ENCODE measurements at places on chromosomes 5 and 9.

DNA sequence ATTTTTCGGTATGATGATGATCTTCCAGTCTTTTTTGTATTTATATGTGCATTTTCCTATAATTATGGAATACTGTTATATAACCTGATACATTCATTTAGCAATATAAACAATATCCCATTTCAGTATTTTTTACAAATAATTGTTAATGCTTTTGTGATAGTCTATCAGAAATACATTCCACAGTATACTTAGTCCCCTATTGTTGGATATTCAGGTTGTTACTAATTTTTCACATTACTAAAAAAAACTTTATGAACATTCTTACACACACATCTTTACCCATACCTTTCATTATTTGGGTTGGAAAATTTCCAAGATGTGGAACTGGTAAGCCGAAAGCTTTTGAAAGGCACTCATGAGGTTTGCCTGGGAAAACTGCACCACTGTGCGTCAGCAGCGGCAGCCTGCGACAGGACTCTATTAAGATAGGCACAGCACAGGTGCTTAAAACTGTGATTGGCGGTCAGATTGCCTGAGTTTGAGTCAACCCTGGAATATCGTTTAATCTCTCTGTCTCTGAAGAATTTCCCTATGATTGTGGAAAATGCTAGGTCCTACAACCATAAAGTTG lies 147.5 kb upstream of the ERCC6L2 start:
- no peak for DNase-seq

DNA sequence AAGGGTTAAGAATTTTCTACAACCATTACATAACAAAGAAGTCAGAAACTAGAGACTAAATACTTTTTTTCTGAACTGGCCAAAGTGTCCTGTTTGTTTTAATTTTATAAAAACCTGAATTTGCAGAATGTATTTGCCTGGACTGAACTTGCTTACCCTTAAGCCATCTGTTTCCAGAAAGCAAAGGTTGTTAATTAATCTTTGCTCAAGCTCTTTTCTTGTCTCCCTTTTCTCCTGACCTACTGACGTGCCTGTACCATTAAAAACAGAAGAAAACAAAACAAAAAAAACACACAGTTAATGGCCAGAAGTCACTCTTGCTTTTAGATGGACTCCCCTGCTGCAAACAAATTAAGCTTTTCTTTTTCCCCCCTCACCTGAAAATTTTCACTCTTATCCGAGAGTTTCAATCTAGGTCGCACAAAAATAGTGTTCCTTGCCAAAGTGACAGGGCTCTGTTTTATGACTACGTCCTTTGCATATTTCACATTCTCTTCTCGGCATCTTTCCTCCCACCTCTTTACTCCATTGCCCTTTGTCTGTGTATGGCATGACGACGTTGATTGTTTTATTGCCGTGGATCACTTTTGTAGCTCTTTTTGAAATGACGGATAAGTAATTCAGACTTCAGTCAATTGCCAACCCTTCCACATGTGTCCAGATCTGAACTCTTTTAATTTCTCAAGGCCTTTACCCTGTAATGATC lies 333.8 kb upstream of the GRIN3A start:
- DNase-seq = no peak

DNA sequence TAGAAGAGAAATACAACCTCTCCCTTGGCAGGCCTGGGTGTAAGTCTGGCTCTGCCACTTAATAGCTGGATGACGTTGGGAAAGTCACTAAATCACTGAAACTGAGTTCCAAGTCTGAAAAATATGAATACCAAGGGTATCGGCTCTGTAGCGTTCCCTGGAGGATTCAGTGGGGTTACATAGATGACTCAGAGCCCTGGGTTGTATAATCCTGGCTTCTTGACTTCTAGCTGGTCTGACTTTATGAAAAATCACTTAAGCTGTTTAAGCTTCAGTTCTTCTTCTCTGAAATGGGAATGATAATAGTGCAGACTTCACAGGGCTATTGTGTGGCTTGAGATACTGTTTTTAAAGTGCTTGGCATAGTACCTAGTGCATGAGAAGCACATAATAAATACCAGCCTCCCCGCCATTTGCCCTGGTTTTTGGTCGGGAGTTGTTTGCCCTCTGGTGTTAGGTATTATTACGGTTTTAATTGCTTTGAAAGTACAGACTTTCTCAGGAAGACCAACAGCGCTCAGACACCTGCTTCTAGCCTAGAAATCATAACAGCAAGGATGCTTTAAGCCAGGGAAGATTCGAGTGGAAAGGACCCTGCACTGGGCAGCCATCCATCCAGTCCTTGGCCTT lies 43.0 kb downstream of the CYFIP2 start:
- DNase-seq = no peak

DNA sequence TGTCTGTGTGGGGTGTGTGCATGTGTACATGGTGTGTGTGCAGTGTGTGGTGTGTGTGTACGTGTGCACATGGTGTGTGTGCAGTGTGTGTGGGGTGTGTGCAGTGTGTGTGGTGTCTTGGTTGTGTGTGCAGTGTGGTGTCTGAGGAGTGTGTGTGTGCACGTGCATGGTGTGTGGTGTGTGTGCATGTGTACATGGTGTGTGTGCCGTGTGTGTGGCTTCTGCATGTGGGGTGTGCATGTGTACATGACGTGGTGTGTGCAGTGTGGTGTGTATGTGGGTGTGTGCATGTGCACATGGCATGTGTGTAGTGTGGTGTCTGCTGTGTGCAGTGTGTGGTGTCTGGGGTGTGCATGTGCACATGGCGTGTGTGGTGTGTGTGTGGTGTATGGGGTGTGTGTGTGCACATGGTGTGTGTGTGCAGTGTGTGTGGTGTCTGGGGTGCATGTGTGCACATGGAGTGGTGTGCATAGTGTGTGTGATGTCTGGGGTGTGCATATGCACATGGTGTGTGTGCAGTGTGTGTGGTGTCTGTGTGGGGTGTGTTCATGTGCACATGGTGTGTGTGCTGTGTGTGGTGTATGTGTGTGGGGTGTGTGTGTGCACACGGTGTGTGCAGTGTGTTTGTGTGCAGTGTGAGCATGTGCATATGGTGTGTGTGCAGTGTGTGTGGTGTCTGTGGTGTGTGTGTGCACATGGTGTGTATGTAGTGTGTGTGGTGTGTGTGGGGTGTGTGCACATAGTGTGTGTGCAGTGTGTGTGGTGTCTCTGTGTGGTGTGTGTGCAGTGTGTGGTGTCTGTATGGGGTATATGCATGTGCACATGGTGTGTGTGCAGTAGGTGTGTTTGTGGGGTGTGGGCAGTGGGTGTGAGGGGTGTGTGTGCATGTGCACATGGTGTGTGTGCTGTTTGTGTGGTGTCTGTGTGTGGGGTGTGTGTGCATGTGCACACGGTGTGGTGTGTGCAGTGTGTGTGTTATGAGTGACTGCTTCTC lies 40.6 kb upstream of the ZNG1F start:
- no peak for DNase-seq
